Stimulated activated CD8-positive, alpha-beta memory T cell treated with anti-CD3 and anti-CD28 coated beads, Interleukin-7, amount 100 ng/mL, for 1 hour (primary cell): ENCODE measurements at places on chromosomes 11 and 22.

DNA sequence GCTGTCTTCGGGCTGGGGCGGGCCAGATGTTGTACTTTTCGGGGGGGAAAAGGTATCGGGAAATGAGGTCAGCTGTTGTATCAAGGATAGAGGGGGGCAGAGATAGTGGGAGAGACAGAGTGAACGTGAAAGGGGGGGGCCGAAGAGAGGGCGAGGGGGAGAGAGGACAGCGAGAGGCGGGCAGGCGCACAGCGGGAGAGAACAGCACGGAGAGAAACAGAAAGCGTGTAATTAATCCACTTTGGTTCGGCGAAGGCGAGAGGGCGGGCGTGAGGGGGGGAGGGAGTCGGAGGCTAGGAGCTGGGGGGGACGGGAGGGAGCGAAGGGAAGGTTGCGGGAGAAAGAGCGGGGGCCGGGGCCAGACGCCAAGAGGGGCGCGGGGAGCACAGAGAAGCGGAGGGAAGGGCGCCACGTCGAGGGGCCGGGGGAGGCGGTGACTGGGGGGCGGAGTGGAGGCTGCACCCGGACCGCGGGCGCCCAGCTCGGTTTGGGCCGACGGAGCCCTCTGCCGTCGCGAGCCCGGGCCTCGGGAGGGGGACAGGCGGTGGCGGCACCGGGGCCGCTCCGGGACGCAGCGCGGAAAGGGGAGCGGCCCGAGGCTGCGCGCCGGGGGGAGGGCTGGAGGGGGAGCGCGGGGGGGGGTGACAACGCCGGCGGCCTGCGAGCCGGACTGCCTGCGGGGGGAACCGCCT lies 612 bp downstream of the IGF2 start:
- DNase-seq, result no peak

DNA sequence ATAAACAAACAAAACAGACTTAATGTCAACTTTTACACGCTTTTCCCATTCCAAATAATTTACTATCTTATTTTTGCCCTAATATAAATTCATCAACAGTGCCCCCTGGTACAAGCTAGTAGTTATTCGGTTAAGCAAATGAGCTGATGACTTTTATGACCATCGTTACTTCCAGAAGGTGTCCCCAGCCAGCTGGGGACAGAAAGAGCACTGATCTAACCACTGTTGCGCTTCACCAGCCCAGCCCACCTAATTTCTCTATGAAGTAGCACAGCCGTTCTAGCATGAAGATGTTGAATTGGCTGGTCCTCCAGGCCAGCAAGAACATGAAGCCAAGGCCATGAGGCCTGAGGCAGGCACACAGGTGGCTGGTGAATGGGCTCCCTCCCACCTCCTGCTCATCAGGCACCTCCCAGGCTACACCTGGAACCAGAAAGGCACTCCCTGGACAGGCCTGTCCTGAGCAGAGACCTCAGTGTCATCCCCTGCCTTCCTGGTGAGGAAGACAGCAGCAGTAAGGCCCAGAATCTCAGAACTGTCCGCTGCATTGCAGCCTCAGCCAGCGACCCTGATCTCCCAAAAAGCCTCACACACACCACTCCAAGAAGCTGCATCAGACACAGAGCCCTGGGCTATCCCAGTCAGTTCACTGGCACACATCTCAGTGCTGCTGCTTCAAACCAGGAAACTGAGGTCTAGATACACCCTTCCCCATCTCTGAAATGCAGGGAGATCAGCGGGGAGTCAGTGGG lies 12.9 kb downstream of the GNB1L start:
- no peak for DNase-seq

DNA sequence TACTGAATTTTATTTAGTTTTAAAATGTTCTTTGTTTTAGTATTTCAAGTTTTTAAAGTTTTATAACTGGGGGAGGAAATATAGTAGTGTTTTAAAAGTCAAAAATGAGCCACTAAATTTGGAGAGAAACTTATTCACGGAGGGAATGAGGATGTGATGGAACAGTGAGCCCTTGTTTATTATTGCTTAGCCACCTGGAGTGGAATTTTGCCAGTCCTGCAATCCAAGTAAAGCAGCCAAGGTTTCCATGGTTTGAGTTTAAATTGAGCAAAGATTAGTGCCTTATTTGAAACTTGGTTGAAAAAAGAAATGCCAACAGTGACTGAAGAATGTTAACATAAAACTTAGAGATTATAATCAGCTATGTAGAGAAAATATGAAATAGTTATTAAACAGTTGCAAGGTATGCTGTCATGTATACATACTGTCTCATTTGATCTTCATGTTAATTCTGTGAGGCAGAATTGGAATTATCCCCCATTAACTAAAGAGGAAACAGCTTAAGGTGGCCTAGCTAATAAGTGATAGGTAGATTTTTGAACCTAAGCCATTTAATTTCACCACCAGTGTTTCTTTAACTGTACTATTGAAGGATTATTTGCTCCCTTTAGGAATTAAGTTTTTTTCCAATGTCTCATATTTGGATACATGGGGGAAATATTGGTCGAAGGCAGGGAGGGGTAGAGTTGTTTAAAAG lies 36.4 kb downstream of the SWAP70 start:
- DNase-seq, result no peak

DNA sequence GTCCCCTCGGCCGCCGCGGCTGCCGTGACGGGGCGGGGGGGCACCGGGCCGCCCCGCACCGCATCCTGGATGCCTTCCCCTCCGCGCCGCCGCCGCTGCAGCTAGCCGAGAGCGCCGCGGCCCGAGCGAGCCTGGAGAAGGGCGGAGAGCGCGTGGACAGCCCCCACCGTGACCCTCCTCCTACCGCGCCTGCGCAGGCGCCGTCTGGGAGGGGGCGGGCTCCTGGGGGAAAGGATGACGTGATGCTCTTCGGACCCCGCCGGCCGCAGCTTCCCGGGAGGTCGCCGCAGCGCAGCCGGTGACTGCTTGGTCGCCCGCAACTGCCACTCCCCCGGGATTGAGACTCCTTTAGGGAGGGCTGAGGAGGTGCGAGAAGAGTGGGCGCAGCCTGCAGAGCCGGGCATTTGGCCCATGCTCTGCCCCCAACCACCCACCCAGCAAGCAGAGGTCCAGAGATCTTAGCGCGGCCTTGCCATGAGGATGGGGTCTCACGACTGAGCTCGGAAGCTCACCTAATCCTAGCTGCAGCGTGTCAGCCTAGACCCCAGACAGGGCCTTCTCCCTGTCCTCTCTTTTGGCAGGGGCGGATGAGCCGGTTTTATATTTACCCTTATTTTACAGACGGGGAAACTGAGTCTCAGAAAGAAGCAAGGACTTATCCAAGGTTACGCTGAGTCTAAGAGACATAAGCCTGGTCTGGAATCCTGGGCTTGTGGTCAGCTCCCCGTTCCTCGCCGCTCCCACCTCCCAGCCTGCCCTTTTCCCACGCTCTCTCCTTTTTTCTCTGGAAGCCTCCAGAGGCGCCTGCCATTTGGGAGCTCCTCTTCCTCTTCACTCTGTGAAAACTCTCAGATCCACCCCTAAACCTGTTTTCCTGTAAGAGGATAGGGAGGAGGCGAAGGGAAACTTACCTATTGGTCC lies at the start of gene DENND5A:
DENND5A (minus strand) TSS at position 140 of the 921 bp plus-strand sequence. CDS start 281 bp downstream, outside the sequence.
- DNase-seq, result peak; percentile 43

GRCh38 chr11:78808923-78809322 lies 234.3 kb upstream of the NARS2 start:
- no peak for DNase-seq

GRCh38 chr11:119363081-119363850 lies 16.8 kb upstream of the MFRP start:
- DNase-seq, result no peak

GRCh38 chr11:84969103-84969502 lies 658.0 kb downstream of the DLG2 start:
- no peak for DNase-seq

- no peak for DNase-seq
Observed at GRCh38 chr11:38553148-38553547, 1955.1 kb upstream of the RAG2 start.

GRCh38 chr11:71486320-71486719 lies 33.3 kb downstream of the NADSYN1 start:
- DNase-seq, result no peak

DNA sequence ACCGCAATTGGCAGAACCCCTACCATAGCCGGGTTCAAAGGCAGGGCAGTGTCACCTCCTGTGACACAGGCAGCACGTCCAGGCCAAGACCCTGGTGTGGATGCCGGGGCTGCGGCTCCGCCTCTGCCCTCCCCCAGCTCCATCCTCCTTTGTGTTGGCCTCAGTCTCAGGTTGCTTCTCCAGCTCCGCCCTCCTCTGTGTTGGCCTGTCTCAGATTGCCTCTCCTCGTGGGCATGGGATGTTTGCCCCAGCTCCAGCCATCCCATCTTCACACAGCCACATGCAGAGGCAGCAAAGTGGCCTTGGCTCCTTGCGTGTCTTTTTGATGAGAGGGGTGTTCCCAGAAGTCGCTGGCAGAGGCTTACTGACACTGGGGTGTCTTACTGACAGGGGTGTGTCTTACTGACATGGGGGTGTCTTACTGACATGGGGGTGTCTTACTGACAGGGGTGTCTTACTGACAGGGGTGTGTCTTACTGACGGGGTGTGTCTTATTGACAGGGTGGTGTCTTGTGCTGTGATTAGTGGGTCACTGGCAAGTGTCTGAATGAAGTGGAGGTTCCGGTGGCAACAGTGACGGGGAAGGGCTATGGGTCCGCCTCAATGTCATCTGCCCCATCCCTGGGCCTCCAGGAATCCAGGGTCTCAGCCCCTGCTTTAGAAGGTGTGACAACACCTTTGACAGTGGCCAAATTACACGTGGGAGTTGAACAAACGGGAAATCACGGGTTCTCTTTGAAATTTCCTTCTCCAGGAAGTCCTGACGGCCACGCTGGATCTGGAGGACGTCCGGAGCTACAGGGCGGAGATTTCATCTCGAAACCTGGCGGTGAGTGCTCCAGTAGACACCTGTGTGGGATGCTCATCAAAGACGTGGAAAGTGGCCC lies 24.9 kb downstream of the NADSYN1 start:
- no peak for DNase-seq

- peak; percentile 53 for DNase-seq
Observed at GRCh38 chr11:8963569-8964323, 496 bp downstream of the TMEM9B start.

DNA sequence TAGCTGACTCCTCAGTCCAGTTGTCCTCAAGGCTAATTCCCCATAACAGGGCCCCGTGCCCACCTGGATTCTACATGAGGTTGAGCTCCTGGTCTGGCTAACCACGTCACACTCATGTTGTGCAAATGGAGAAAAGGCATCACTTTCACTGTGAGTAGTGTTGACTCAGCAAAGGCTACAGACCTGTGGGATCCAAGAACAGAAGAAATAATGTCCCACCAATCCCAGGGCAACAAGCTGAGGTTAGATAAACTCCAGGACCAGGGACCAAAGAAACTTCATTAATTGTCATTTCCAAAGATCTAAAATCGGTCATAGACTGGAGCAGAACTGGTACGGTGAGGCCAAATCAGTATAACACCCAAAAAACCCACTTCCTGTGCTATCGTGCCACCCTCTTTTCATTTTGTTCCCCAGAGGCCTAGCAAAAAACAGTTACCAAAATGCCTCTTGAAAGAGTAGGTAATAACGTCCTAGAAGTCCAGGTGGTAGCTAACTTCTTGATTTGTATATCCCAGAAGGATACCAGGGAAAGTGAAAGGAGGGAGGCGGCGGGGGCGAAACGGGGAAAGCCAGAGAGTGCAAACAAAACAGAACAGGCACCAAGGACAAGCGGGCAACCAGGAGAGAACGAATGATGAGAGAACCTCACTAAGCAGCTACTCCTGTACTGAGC lies 1.4 kb downstream of the PCSK7 start:
- no peak for DNase-seq

GRCh38 chr11:117924631-117925170 lies 4.5 kb downstream of the TMPRSS13 start:
- DNase-seq, result no peak
